ENCODE measurements at places on chromosomes 4 and X.

DNA sequence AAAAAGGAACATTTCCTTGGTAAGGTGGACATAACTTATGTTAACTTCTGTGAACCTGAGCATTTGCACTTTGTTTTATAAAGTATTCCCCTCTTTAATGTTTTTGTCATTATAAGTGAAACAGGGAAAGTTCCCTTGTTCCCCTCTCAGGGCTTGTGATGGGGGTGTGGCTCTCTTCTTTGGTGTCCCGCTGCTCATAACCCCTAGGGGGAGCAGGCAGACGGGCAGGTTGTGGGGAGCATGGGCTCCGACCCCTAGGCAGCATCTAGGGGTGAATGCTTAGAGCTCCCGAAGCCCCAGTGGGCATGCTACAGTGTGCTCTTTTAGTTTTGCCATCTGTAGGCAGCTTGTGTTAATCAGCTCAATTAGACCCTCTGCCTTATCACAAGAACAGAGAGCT, 200.4 kb downstream of the DACH2 start:
- no peak for DNase-seq

- no peak for DNase-seq
Measured at GRCh38 chr4:3374011-3374645, 67.6 kb upstream of the HGFAC start.

- DNase-seq = no peak
Measured at GRCh38 chr4:69775321-69775867, 15.0 kb upstream of the SULT1B1 start.

DNA sequence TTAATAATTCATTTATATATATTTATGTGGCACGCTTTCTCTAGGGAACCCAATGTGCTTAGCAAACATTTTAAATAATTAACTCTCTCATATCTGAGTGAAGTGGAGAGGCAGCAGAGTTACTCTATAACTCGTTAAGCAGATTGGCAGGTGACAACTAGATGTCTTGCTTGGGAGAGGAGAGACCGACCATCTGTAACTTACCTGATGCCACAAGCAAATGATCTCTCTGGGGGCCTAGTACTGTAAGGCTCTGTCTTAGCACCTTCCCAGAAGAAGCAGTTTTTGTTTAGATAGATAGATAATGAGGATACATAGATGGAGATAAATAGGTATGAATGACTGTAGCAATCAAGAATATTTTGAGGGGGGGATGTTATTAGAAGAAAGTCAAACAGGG, 11.9 kb upstream of the SEL1L3 start:
- no peak for DNase-seq

- DNase-seq = no peak
Measured at GRCh38 chrX:17052210-17052609, 105.8 kb downstream of the REPS2 start.

DNA sequence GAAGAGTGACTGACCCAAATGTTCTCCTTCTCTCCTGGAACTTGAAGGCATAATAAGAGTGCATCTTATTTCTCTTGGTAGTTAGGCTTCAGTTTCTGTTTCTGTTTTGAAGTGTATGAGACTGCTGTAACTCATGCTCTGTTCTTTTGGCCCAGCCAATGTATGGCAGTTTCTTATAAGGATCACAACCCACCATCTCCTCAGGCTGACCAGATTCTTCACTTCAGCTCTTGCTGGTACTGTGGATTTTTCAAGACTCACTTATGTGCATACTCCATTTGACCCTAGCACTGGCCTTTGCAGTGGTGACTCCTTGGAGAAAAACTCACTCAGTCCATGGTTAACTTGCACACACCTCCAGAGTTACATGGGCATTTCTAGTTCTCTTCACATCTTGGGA, 9.6 kb upstream of the YTHDC1 start:
- no peak for DNase-seq

DNA sequence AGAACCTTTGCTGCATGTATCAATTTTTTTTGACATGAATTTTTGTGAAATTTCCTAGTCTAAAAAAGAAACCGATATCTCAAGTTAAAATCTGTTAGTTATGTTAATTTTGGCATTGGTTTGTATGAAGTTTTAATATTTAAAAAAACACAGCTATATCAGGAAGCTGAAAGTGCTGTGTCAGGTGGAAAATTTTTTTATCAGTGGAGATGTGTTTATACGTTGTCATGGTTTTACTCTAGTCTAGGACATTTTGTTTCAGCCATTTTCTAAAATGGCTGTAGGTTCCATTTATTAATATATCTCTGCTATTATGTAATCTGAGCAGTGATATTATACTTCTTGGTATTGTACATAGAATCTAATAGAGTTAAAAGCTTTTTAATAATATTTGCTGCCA, 34.2 kb downstream of the OCRL start:
- DNase-seq = no peak

GRCh38 chr4:6761649-6762615, 20.6 kb upstream of the KIAA0232 start:
- DNase-seq = no peak
